NCI-H2107 (cell line): ENCODE measurements at places on chromosomes 7 and 10.

DNA sequence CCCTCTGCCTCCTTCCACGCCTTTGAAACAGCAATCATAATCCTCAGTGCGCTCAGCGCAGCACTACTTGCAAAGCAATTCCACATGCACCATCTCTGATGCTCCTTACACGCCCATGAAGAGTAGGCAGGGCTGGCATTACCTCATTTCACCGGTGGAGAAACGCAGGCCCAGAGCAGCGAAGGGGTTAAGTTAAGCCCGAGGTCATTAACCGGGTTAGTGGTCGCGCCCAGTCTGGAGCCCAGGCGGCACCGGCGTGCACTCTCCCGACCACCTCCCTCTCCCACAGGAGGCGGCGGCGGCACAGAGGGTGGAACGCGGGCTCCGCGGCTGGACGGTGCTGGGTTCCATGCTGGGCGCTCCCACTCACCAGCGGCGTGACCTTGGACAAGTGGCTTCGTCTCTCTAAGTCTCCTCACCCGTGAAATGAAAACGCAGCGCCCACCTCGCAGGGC, 515 bp downstream of the FASTK start:
- DNase-seq = no peak

DNA sequence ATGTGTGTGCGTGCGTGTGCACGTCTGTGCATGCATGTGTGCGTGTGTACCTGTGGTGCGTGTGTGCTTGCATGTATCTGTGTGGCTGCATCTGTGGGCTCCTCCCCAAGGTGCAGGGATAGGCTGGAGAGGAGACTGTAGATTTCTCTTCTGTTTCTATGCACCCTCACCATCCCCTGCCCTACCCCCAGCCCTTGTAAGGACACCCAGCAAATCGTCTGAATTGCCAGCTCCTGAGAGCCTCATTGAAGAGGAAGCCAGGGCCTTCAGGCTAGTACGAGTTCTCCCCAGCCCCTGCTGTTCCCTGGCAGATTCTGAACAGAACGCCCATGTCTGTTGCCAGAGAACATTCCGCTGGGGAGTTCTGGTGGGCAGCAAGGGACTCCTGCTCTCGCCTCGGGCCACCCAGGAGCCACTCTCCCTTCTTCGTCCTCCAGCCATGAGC, 17.0 kb upstream of the TRIM8 start:
- DNase-seq = no peak

- peak; percentile 12 for DNase-seq
Measured at GRCh38 chr10:69451209-69451783, at the start of gene TSPAN15. Gene TSPAN15, plus strand, starts transcription at chr10:69451465. Its CDS starts 130 bp downstream, at chr10:69451595.

DNA sequence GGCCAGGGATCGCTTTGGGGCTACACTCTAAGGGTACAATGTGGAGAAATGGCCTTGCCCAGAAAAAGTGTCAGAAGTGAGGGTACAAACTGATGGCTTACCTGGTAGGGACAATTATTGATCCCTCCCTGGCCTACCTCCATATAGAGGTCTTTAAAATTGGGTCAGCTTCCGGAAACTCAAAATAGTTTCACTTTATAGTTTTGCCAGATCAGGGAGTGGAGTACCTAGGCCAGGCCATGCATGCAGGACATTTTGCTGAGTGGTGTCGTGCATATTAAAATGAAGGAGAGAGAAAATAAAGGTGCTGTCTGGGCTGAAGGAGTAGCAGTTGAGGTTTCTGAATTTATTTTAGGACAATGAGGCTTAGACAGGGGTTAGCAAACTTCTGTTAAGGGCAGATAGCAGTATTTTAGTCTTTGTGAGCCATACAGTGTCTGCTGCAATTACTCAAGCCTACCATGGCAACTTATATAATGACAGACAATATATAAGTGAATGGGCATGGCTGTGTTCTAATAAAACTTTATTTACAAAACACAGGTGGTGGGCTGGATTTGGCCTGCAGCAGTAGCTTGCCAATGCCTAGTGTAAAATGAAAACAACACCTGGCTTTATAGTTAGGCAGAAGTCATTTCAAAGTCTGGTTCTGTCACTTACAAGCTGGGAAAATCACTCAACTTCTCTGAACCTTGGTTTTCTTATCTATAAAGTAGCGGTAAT, 176.9 kb upstream of the AOAH start:
- no peak for DNase-seq

GRCh38 chr10:69829775-69830174, 28.1 kb downstream of the COL13A1 start:
- DNase-seq = no peak

DNA sequence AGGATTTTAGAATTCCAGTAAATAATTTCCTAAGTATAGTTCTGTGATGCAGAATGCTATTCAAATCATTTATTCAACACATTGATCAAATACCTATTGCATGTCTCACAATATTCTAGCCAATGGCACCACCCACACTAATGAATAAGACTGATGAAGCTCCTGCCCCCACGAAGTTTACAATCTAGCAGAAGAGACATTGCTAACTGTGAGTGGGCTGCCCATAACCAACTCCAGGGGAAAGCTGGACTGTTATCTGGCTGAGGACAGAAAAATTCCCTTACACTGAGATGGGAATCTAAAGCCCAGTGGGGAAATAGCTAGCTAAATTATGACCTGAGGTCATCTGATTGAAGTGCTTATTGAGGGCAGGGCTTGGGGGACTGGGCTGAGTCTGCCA, 128.8 kb upstream of the LYZL2 start:
- DNase-seq = no peak

GRCh38 chr7:1999278-1999984, 233.3 kb downstream of the MAD1L1 start:
- no peak for DNase-seq

GRCh38 chr10:49324711-49325110, 25.7 kb downstream of the C10orf71 start:
- no peak for DNase-seq

GRCh38 chr7:45131891-45132290, 20.4 kb upstream of the TBRG4 start:
- no peak for DNase-seq

DNA sequence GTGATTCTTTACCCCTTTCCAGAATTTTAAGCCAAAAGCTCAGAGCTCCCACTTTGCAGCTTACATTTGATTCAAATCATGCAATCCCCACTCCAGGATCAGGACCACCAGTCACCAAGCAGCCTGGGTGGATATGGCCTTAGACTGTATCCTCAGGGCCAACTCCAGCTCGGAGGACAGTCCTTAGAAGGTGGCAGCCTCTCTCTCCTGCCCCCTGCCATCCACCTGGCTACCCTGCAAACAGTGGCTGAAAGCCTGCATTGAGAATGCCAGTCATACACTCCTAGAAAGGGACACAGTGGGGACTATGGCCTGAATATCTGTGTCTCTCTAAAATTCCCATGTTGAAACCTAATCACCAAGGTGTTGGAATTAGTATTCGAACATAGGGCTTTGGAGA, 50.0 kb upstream of the KCNMA1 start:
- no peak for DNase-seq

DNA sequence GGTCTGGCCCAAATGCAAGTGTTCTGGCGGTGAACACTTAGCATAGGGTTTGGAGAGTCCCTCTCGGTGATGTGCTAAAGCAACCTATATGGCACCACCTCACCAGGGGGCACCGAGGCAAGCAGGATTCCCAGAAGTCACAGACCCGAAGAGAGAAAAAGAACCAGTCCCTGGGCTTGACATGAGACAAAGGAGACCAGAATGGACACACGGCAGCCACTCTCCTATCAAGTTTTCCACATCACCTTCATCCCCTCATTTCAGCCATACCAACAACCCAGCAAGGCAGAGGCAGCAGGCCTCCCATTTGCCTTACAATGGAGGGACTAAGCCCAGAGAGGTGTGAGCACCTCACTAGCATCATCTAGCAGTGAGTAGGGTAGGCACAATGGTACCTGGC, 19.7 kb downstream of the GPRIN2 start:
- no peak for DNase-seq

- no peak for DNase-seq
Measured at GRCh38 chr7:135158141-135158655, 10.3 kb downstream of the TMEM140 start.

DNA sequence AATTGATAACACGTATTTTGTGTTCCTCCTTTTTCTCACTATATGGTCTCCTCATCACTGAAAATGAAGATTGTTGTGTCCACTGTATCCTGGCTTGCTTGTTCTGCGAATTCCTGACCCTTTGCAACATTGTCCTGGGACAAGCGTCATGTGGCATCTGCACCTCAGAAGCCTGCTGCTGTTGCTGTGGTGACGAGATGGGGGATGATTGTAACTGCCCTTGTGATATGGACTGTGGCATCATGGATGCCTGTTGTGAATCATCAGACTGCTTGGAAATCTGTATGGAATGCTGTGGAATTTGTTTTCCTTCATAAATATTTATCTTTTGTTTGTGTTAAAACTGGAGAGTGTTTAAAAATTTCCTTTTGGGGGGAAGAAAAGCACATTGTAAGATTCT, 93.7 kb downstream of the MDFIC start:
- no peak for DNase-seq

- DNase-seq = no peak
Measured at GRCh38 chr7:17298840-17299482, 509 bp downstream of the AHR start.

- no peak for DNase-seq
Measured at GRCh38 chr10:59173414-59173813, 3.0 kb upstream of the PHYHIPL start.

- DNase-seq = no peak
Measured at GRCh38 chr10:103616705-103617601, 123.4 kb downstream of the NEURL1 start.

GRCh38 chr10:36888925-36889573, 236.3 kb upstream of the ANKRD30A start:
- peak; percentile 4 for DNase-seq

DNA sequence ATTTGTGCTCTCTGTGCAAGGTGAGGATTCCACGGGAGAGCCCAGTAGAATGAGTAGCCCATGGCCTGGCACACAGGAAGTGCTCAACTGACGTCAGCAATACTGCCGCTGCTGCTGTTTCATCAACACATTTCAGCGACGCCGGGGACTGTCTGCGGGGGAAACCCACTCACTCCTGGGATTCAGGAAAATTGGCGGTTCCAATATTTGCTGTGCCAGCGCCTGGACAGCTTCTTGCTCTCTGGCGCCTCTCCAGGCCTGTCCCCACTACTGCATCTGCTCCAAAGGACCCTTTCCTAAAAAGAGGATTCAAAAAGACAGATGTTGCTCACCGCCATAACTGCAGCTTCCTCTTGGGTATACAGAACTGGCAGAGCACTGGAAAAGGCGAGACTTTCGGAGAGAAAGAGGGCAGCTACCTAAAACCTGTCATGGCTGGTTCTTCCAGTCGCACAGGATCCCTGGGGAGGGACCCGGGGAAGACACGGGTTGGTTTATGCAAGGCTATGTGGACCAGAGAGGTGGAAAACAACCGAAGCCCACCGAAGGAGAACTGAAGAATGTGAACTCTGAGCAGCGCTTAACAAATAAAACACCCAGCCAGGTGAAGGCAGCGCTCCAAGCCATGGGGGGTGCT, 39.7 kb upstream of the ENO4 start:
- DNase-seq = no peak

GRCh38 chr7:92448205-92448747, 994 bp downstream of the GATAD1 start:
- peak; percentile 24 for DNase-seq

DNA sequence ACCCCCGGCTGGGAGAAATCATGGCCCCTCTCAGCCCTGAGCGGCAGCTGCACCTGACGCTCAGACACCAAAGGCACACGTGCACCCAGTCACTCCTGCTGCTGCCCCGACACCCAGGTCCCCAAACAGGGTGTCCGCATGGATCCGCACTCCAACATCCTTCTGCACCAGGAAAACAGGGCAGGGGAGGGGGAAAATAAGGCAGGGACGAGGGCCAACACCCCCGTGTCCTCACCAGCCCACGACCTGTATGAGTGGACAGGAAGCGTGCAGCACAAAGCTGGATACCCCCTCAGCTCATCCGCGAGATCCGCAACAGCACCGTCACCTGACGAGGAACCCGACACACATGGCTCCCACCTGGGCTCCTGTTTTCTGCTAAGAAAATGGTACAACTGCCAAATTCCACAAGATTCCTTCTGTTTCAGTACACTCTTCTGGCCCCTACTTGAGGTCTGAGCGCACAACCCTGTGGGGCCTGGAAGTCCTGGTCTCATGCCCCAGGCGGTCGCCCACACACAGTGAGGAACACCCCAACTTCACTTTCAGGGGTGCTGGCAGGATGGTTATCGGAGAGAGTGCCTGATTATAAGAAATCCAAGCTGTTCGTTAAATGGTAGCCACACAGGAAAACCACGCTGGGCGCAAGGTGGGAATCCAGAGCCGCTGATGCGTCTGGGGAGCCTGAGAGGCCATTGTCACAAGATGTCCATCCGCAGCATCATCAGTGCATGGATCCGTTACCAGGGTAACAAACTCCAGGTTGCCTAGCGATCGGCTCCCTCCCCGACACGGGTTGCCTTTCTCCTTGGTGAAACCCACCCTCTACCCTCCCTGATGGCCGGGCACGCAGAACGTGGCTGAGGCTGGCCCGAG, 63.6 kb downstream of the ZRANB1 start:
- no peak for DNase-seq

GRCh38 chr7:139854124-139854511, 25.1 kb downstream of the TBXAS1 start:
- DNase-seq = no peak

GRCh38 chr10:1158066-1158465, 101.9 kb downstream of the WDR37 start:
- no peak for DNase-seq

DNA sequence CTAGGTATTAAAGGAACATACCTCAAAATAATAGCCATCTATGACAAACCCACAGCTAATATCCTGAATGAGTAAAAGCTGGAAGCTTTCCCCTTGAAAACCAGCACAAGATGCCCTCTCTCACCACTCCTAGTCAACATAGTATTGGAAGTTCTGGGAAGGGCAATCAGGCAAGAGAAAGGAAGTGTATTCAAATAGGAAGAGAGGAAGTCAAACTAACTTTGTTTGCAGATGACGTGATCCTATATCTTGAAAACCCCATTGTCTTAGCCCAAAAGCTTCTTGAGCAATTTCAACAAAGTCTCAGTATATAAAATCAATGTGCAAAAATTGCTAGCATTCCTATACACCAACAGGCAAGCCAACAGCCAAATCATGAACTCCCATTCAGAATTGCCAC, 131.3 kb downstream of the FANK1 start:
- no peak for DNase-seq

- DNase-seq = peak; percentile 95
Measured at GRCh38 chr7:76294344-76295024, 8.0 kb upstream of the HSPB1 start.

- DNase-seq = no peak
Measured at GRCh38 chr10:112434988-112435619, 11.6 kb downstream of the ZDHHC6 start.

- no peak for DNase-seq
Measured at GRCh38 chr7:151372612-151373265, 31.1 kb downstream of the NUB1 start.

GRCh38 chr7:3021825-3022224, 21.8 kb downstream of the CARD11 start:
- DNase-seq = no peak

GRCh38 chr10:12091421-12091820, 22.7 kb downstream of the DHTKD1 start:
- DNase-seq = no peak

- no peak for DNase-seq
Measured at GRCh38 chr10:85961073-85961472, 405.5 kb downstream of the GRID1 start.

GRCh38 chr7:26480156-26480555, 188.5 kb downstream of the SNX10 start:
- no peak for DNase-seq

- no peak for DNase-seq
Measured at GRCh38 chr7:44634839-44635591, 28.6 kb downstream of the OGDH start.
